ENCODE measurements at places on chromosomes 2 and 18.

DNA sequence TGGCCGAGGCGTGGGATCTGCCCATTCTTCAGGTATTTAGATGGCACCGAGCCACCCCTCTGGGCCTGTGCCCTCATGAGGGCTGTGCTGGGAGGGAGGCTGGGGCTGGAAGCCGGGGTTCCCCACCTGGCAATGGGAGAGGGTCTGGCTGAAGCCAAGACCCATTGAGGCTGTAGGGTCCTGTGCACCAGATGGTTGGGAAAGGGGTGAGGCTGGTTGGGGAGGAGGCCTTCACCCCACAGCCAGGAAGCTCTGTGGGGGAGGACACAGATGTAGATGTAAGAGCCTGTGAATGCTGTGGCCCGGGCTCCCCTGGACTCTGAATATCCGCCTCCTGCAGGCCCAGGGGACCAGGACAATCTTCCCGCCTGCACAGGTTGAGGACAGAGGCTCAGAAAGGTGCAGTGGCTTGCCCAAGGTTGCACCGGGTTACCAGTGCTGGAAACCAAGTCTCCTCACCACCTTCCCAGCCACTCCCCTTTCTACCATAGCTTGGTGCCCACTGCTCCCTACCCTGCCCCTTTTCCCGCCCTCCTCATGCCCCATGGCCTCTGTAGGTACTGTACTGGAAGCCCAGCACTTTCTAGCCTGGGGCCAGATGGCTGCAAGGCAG lies 49.7 kb downstream of the PDCL3 start:
- no peak for DNase-seq

- no peak for DNase-seq
These were observed 56.7 kb downstream of the ADI1 start for GRCh38 chr2:3462493-3463104.

GRCh38 chr18:40939656-40940515 lies 1015.1 kb upstream of the PIK3C3 start:
- no peak for DNase-seq

DNA sequence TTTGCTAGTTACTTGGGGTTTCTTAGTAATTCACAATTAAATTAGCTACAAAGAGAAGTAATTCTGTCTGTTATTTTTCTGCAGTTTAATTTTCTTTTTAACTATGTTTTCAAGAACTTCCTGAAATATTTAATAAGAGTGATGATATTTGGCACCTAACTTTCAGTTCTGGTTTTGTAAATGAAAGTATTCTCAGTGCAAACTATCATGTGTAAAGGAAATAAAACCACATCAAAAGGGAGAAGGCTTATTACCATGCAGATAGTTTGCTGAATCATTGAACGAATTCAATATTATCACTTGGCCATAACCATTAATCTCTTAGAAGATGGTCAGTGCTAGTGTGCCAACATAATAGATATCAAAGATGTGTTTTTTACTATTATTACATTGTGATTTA lies 29.2 kb downstream of the DYTN start:
- no peak for DNase-seq

DNA sequence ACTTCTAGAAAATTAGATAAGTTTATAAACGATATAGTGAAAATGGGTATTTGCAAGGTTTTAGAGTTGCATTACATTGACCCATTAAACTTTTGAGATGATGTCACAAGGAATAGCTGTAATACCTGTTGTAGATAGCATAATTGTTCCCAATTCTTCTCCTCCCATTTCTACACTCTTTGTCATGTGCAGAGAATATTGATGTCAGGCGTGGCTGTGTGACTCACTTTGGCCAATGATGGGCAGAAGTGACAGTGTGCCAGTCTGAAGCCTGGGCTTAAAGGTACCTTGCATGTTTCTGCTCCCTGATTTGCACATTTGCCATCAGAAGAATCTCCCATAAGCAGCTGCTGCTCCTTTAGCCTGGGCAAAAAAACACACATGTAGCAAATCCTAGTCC lies 26.9 kb upstream of the CCBE1 start:
- DNase-seq = no peak

DNA sequence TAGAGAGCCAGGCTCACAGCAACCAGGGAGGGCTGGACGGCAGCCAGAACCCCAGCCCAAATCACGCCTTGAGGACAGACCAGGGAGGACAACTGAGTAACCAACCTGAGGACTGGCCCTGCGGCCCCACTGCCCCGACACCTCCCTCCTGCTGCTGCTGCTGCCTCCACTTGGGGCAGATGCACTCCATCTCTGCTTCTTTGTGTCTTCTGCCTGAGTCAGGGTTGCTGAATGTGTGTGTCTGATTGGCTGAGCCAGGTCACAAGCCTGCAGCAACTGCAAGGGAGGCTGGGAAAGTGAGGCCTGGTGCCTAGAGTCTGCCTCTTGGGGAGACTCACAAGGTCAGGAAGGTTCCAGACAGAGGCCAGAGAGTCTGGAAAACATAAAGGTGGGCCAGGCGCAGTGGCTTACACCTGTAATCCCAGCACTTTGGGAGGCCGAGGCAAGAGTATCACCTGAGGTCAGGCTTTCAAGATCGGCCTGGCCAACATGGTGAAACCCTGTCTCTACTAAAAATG lies 83.4 kb downstream of the ZFP36L2 start:
- DNase-seq = peak; percentile 67

- no peak for DNase-seq
These were observed 20.8 kb downstream of the SEH1L start for GRCh38 chr18:12968619-12969018.

DNA sequence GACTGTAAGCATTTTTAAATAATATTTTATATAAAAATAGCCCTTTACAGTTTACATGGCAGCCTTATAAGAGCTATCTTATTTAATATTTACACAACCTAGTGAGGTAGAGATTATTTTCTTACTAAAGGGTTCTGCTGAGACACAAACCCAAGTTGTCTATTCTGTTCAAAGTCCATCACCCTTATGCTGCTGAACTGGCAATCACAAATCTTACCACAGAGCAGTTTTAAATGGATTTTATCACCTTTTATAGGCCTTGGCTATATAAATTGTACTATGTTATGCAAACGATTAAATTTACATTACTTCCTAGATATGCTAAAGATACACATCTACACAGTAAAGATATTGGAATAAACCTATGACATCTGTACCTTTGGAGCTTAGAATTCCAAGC lies 40.7 kb downstream of the RBM45 start:
- DNase-seq = no peak

GRCh38 chr2:34162231-34162630 lies 563.1 kb upstream of the FAM98A start:
- no peak for DNase-seq

GRCh38 chr2:23767876-23768621 lies 158.9 kb downstream of the ATAD2B start:
- peak; percentile 36 for DNase-seq

DNA sequence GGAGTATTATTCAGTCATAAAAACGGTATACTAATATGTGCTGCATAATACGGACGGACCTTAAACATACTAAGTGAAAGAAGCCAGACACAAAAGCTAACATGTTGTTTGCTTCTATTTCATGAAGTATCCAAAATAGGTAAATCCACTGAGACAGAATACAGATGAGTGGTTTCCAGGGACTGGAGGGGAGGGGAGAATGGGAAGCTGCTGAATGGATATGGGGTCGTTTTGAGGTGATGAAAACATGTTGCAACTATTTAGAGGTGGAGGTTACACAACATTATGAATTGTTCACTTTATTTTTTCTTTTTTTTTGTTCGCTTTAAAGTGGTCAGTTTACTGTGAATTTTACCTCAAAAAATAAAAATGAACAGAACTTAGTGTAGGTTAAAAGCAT lies 52.9 kb downstream of the RAB10 start:
- DNase-seq = peak; percentile 33

GRCh38 chr18:47978141-47978540 lies 47.7 kb upstream of the SMAD2 start:
- no peak for DNase-seq

- peak; percentile 81 for DNase-seq
These were observed 616.8 kb upstream of the VRK2 start for GRCh38 chr2:57429831-57430230.

DNA sequence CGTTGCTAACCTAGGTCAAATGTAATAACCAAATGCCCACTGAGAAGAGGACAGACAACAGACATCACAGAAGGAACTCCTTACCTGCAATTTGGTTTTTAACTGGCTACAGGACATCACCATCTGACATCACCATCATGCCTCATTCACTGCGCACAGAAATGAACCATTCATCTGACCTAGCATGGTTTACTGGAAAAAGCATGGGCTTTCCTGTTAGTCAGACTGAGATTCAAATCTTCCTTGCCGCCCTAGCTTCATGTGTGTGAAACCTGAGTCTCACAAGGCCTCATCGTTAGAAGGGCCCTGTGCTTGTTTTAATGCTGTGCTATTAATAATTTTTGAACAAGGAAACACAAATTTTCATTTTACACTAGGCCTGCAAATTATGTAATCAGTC lies 1.1 kb upstream of the HIBCH start:
- no peak for DNase-seq

DNA sequence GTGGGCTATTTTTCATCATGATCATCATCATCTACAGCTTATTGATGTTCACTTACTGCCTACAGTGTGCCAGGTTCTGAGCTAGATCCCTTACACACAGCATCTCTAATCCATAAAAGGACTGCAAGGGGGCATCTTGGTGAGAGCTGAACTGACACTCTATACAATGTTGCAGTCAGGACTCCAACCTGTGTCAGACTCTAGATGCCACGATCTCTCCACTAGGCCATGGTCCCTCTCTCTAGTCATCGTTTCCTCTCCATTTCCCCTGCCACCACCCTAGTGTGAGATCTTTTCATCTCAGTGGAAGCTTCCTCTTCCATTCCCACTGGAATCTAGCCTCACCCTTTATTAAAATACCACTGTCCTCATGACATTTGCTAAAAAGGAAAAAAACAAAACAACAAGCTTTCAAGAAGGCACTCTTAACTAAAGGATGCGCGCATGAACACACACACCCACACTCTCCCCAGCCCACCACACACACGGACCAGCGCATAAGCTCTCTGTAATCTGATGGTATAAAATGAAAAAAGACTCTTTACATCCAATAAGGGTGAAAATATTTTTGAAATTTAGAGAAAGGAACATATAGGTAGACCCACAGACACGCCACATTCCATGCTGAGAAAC lies 93.4 kb upstream of the THOC1 start:
- no peak for DNase-seq

- DNase-seq = peak; percentile 24
These were observed 9.0 kb upstream of the SFXN5 start for GRCh38 chr2:73080321-73081131.

DNA sequence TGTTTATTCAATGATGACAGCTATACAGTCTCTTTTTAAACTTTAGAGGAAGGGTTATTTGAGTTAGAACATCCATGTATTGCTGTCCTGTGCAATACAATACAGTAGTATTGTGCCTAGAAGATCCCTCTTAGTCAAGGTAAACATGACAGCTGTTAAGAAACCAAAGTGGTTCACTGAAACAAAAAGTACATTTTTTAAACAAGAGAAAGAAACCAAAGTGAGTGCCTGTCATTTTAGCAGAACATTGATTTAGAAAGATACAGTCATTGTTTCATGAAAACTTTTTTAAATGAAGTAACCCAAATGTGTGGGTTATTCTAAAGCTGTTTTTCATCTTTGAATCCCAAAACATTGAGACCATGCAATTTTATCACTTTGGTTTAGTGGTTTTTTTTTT lies 15.5 kb downstream of the ITPRID2 start:
- no peak for DNase-seq

GRCh38 chr2:169184074-169184473 lies 114.7 kb downstream of the DHRS9 start:
- DNase-seq = no peak

DNA sequence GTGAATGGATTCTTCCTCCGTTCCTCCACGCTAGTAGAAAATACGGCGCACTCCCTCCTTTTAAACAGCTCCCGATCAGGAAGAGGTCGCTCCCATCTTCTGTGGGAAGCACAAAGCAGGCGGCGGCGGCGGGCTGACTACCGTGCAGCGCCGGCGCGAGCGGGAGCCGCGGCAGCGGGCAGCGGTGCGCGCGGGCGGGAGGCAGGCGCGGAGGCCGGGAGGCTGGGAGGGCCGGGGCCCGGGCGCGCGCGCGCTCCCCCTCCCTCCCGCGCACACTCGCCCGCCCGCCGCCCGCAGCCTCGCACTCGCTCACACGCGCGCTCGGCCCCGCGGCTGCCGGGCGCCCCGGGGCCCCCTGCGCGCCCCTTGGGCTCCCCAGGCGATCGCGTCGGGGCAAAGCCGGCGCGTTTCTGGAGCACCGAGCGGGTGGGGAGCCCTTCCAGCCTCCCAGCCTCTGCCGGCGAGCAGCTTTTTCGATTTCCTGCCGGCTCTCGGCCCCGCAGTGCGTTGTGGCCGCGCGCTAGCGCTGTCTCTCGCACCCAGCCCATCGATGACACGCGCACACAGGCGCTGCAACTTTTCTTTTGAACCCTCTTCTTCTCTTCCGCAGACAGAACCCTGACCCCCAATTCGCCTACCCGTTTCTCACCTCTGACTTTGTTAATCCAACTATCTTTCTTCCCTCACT lies at the start of gene SLC8A1:
SLC8A1 (minus strand) TSS at position 173 of the 688 bp plus-strand sequence.
- DNase-seq = peak; percentile 46

GRCh38 chr2:144152817-144153271 lies 367.1 kb downstream of the ZEB2 start:
- peak; percentile 51 for DNase-seq

- no peak for DNase-seq
These were observed 10.4 kb upstream of the MSGN1 start for GRCh38 chr2:17805717-17806363.

Data from NB4 (cell line).